Foreskin fibroblast (primary cell): ENCODE measurements at places on chromosomes 4 and X.

GRCh38 chr4:124212815-124213630, 499.5 kb downstream of the ANKRD50 start:
- DNase-seq: peak; percentile 63

DNA sequence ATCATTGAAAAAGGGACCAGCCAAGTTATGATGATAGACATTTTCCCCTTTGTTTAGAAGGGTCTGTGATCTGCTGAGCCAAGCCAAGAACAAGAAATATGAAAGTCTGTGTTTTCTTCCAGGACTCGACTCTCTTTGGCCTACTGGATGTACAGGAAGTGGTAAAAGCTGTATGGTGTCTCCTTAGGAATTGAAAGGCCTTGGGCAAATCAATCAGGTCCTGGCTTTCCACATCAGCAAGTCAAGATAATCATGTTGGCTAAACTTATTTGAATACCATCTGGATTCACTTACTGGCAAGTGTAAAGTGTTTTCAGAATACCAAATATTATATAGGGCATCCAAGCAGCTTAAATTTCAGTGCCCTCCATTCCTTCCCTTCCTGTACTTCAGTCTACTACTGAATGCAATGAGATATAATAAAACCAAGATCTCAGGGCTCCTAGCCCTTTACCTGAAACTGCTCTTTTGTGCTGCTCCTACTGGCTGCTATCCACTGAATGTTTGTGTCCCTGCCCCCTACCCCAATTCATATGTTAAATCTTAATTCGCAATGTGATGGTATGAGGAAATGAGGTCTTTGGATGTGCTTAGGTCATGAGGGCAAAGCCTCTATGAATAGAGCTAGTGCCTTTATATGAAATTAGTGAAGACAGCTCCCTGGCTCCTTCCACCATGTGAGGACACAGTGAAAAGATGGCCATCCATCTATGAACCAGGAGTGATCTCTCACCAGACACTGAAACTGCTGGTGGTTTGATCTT, 578.0 kb downstream of the SPRY1 start:
- DNase-seq: peak; percentile 60

DNA sequence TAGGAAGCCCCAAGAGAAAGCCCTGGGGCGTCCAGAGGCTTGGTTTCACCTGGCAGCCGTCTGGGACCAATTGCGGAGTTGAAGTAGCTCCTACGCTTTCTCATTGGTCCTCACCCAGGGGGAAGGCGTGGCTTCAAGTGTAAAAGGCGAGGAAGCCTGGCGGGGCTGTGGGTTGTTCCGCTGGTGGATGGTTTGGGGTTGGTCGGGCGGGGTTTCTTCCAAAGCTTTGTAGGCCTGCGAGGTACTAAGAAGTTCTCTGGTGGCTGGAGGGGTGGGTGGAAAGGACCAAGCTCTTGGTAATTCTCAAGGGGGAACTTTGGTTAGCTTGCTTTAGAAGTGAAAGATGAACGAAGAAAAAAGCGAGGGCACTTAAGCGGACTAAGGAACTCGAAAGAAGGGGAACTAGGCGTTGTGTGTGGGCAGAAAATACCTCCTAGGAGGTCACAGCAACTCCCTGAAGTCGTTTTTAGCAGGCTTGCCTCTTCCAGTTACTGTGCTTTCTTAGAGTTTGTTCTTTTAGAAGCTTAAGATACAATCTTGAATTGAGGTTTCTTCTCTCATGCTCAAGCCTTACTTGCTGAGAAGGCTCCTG, 36.6 kb downstream of the CCNG2 start:
- DNase-seq: no peak

DNA sequence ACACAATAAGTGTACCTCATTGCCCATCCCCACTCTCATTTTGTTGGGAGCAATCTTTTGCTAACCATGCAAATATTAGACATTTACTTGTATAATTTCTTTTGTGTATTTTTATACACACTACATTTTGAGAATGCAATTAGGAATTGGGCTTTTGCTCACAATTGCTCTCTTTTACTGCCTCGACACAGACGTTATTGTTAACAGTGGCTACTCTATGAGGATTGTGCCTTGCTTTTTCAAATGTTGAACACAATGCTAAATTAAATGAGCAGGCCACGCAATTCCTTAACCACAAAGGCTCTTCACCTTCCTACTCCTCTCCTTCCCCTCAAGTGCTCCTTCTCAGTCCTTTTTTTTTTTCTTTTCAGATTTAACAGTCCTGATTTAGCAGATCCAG, 42.8 kb upstream of the HPF1 start:
- DNase-seq: no peak

- DNase-seq: peak; percentile 18
These were observed 155.5 kb downstream of the PDGFRA start for GRCh38 chr4:54384563-54384962.
